ENCODE measurements at places on chromosomes 2 and 18.

DNA sequence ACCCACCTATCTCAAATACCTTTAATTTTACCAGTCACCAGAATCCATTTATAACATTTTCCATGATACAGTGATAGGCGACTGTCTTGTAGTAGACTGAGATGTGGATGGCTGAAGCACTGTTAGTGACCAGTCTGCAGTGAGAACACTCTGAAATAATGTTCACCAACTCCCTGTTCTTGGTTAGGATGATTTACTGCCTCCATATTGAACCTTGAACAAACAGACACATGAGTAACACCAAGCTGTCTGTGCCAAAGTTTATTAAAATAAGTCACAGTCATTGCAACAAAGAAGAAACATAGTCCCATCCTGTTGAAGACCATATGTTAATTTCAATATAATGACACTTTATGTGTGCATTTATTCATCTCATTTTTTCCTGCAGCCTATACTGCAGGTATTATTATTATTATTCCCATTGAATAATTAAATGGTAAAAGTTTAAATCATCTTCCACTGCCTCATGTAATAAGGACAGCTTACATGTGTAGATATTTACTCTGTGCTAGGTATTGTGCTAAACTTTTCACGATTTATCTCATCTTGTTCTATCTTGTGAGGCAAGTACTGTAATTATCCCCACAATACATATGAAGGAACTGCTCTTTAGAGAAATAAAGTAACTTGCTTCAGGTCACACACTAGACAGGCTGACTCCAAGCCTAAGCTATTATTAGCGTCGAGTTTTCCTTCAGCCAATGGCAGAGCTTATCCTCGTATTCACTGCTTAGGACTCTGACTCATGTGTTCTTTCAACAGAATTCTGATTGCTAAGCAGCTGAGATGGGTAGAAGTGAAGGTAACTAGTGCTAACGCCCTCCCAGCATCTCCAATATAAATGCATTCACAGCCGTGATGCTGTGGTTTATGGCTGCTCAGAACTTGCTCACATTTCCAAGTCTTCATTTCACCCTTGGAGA lies 62.5 kb downstream of the ONECUT2 start:
- no peaks in the 10 kb centered on the region for H3K36me3 ChIP-seq
- H3K4me3 ChIP-seq = peak overlapping the region; percentile 39
- DNase-seq = peak; percentile 32
- H3K27me3 ChIP-seq = peaks cover 3% of the 10 kb centered on the region

GRCh38 chr18:31860488-31860887 lies 82.4 kb downstream of the TRAPPC8 start:
- DNase-seq = no peak
- 0 out of 2 replicates have a peak, but pooled peaks cover 10% of the 10 kb centered on the region for H3K36me3 ChIP-seq
- no peak overlapping the region for H3K4me3 ChIP-seq
- no peaks in the 10 kb centered on the region for H3K4me1 ChIP-seq
- no peak overlapping the region for H3K27ac ChIP-seq
- H3K27me3 ChIP-seq = no peaks in the 10 kb centered on the region

DNA sequence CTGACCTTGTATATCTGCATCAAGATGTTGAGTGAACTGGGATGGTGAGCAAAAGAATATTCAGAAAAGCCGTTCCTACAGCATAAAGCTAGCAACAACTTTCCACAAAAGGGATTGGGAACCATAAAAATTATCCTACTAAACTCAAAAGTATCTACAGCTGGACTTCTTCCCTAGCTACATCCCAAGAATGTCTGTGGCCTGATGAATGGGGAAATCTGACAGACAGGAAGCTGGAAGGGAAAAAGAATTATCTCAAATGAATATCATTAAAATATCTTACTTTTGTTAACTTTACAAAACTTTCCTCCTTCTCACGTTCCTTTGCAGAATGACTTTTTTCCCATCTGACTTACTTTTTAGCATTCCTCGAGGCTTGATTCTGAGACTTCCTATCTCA lies 150.9 kb downstream of the PDE11A start:
- H3K27me3 ChIP-seq = no peaks in the 10 kb centered on the region
- peak; percentile 11 for DNase-seq
- no peaks in the 10 kb centered on the region for H3K36me3 ChIP-seq
- H3K4me3 ChIP-seq = no peak overlapping the region
- H3K27ac ChIP-seq = no peak overlapping the region

- no peak overlapping the region for H3K27ac ChIP-seq
- H3K4me1 ChIP-seq = no peaks in the 10 kb centered on the region
- no peak overlapping the region for H3K4me3 ChIP-seq
- no peak for DNase-seq
- H3K36me3 ChIP-seq = no peaks in the 10 kb centered on the region
These were observed 74.3 kb downstream of the SNTG2 start for GRCh38 chr2:1024981-1025380.

DNA sequence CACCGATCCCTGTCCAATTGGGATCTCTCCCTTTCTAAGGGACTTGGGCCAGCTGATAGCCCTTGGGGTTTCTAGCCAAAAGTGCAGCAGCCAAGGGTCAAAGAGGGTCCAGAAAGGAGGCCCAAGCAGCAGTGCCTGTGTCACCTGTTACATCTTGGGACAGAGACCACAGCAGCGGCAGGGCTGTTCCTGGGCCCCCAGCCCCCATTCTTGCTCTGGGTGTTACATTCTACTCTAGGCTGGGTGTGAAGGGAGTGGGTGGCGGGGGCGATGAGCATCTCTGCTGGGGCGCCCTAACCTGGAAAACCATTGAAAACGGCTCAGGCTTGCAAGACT lies 1.2 kb downstream of the PAX3 start:
- peaks cover 6% of the 10 kb centered on the region for H3K27me3 ChIP-seq
- peak overlapping the region; percentile 93 for H3K27ac ChIP-seq
- peaks cover 36% of the 10 kb centered on the region for H3K36me3 ChIP-seq
- DNase-seq = no peak

DNA sequence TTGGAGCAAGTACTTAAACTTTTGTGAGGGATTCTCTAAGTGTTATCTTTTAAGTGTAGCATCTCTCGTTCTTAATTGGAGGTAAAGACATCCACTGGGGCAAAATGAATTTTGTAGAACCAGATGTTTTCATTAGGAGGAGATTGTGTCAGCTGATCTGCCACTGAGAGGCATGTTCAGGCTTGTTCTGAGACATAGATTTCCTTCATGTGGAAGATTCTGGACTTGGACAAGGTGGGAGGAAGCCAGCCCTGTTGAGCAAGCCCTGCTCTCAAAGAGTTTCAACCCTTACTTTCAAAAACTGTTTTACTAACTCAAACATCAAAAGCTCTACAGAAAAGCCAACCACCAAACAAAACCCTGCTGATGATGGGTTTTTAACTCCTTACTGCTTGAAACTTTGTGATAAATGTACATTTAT lies 6.5 kb downstream of the MAP4K4 start:
- DNase-seq = peak; percentile 33
- H3K27ac ChIP-seq = peak overlapping the region; percentile 94
- H3K27me3 ChIP-seq = peaks cover 1% of the 10 kb centered on the region
- peaks cover 40% of the 10 kb centered on the region for H3K36me3 ChIP-seq
- peaks cover 59% of the 10 kb centered on the region for H3K4me1 ChIP-seq
- peak overlapping the region; percentile 62 for H3K4me3 ChIP-seq

DNA sequence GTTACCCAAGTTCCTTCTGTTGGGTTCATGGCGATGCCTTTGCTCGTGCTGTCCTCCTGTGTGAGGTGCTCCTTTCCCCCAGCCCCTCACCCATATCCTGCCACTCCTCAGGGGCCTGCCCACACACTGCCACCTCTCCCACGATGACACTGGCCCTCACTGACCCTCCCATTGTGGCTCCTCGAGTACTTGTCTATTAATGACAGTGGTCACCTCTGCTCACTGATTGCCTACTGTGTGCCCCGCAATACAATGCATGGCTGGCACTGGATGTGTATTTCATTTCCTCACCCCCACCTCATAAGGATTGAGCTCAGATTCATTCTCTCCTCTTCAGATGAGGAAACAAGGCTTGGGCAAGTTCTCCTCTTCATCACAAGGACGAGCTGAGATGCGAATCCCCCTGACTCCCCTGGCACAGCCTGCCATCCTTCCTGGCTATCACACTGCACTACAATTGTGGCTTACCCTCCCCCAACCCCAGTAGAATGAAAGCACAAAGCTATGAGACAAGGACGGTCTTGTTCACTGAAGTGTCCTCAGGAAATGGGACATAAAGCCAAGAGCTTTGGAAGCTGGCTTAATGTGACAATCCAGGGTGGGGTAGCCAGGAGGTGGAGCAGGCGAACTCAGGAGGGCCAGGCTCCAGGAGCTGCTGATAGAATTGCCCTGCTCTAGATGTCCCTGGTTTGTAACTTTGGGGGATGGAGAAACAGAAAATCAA lies 93.9 kb upstream of the RAB12 start:
- H3K4me1 ChIP-seq = 0 out of 2 replicates have a peak, but pooled peaks cover 5% of the 10 kb centered on the region
- H3K36me3 ChIP-seq = no peaks in the 10 kb centered on the region
- H3K4me3 ChIP-seq = no peak overlapping the region

GRCh38 chr2:114925296-114926255 lies 483.1 kb downstream of the DPP10 start:
- H3K27me3 ChIP-seq = no peaks in the 10 kb centered on the region
- peaks cover 6% of the 10 kb centered on the region for H3K36me3 ChIP-seq
- no peaks in the 10 kb centered on the region for H3K4me1 ChIP-seq
- no peak for DNase-seq
- H3K27ac ChIP-seq = no peak overlapping the region

- H3K27ac ChIP-seq = no peak overlapping the region
- peaks cover 6% of the 10 kb centered on the region for H3K4me1 ChIP-seq
- peak overlapping the region; percentile 36 for H3K4me3 ChIP-seq
- peak; percentile 12 for DNase-seq
- H3K27me3 ChIP-seq = peaks cover 20% of the 10 kb centered on the region
- H3K36me3 ChIP-seq = no peaks in the 10 kb centered on the region
These were observed 853 bp downstream of the GNAL start for GRCh38 chr18:11689669-11690565.
